ENCODE measurements at places on chromosomes 7 and 10.

- no peak for DNase-seq
Observed at GRCh38 chr7:37684927-37685326, 1.4 kb downstream of the GPR141 start.

GRCh38 chr10:24568042-24568441 is 155.6 kb downstream of the ARHGAP21 start:
- no peak for DNase-seq

GRCh38 chr7:107267138-107267537 is 98.3 kb downstream of the HBP1 start:
- DNase-seq = no peak

- no peak for DNase-seq
Observed at GRCh38 chr10:61385231-61386001, 67.8 kb downstream of the TMEM26 start.

DNA sequence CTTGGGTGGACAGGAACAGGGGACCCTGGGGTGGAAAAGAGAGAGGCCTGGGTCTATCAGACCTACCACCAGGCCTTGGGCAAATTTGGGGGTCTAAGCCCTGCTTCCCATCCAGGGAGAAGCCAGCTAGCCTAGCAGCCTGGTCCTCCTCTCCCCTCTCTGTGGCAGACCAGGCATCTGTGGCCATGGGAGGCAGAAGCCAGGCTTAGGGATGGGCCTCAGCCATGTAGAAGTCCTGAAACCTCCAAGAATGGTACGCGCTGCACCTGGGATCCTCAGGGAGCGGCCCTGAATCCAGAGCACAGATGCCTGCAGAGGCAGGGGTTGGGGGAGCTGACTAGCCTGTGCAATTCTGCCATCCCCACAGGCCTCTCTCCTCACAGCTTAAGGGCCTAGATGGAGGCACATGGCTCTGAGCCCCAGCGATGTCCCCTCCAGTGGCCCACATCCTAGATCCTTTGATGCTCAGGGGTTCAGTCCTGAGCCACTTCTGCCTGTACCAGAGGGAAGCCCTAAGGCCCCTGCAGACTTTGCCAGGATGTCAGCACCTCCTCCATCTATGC is 21.2 kb downstream of the GRID1 start:
- no peak for DNase-seq

DNA sequence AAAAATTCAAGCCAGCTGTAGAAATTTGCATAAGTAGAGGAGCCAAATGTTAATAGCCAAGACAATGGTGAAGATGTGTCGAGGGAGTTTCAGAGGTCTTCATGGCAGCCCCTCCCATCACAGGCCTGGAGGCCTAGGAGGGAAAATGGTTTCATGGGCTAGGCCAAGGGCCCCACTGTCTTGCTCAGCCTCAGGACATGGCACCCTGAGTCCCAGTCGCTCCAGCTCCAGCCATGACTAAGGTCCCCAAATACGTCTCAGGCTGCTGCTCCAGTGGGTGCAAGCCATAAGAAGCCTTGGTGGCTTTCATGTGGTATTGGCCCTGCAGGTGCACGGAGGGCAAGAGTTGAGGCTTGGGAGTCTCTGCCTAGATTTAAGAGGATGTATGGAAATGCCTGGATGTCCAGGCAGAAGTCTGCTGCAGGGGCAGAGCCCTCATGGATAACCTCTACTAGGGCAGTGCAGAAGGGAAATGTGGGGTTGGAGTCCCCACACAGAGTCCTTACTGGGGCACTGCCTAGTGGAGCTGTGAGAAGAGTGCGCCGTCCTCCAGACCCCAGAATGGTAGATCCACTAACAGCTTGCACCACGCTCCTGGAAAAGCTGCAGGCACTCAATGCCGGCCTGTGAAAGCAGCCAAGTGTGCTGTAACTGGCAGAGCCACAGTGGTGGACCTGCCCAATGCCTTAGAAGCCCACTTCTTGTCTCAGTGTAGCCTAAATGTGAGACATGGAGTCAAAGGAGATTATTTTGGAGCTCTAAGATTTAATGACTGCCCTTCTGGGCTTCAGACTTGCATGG is 19.2 kb downstream of the TBATA start:
- no peak for DNase-seq

DNA sequence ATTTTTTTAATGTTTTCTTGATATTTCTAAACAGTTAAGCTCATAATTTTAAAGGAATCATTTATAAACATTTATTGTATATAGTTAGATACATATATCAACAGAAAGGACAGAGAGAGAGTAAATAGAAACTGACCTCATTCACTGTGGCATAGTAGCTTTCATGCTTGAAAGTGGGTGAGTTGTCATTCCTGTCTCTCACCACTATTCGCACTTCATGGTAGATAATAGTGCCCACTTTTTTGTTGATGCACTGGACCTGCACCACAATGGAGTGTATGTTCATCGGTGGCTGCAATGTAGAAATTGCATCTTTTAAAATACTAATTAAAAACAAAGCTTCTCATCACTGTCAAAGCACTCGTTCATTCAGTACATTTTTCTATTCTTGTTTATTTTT is 432.0 kb downstream of the PCDH15 start:
- DNase-seq = no peak

- DNase-seq = no peak
Observed at GRCh38 chr7:81618396-81619014, 151.3 kb downstream of the HGF start.

DNA sequence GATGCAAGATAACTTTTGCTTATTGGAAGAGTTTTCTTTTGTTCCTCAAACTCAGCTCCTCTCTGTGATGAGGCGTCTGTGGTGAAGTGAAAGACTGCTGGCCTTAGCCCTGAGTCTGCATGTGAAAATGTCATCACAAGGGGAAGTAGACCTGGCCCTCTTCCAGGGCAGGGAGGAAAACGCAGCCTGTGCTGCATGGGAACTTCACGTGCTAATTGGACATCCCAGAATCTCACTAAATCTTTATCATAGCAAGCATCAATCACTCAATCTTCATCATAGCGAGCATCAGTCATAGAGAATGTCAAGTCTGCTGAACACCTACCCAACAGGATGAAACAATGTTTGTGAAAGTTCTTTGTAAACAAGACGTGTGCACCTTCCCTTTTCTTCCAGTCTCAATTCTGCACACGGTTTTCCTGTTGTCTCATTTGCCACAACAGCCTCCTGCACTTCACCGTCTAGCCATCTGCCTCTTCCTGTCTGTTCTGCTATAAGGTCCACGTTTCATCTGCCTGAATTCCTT is 314.6 kb downstream of the FRMD4A start:
- no peak for DNase-seq

DNA sequence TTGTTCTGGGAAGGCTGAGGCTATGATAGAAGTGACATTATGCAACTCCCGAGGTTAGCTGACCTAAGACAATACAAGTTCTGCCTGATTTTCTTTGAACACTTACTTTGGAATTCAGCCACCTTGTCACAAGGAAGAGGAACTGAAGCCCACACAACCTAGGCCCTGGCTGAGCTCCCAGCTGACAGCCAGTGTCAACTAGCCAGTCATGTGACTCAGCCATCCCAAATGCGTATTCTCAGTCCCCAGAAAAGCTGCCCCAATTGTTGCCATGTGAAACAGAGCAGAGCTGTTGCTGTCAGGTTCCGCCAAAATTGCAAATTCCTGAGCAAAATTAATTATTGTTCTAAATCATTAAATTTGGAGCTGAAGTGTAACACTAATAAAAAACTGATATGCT is 1010.0 kb downstream of the XPNPEP1 start:
- no peak for DNase-seq

DNA sequence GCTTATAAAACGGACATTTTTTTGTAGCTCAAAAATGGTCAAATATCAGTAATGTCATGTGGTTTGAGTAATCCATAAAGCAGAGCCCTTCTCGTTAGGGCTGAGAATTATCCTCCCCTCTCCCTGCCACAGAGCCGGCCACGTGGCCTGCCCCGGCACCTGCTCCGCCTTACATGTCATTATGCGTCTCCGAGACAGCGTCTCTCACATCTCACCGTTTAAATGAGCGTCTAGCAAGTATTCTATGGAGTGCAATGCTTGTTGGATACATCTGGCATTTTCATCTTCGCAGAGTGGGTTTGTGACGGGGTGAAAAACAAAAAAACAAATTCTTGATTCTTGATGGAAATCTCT is 86.1 kb downstream of the CUX1 start:
- no peak for DNase-seq

GRCh38 chr10:70078329-70078728 is 25.7 kb downstream of the MACROH2A2 start:
- no peak for DNase-seq

- DNase-seq = no peak
Observed at GRCh38 chr7:46786221-46786954, 795.5 kb downstream of the TNS3 start.

DNA sequence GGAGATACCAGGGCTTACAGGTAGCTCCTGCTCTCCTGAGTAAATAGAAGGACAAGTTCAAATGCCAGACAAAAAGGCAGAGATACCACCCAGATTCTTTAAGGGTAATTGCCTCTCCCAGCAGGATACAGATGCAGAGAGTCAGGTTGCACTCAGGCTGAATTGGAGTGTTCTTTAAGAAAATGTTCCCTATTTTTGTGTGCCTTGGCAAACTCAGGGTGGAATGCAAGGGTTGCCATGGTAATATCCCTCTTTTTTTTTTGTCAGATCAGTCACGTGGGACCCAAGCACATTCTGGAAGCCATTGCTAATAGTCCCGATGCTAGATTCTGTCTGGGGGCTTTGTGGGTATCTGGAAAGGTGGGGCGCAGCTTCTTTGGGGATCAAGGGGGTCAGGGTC is 628.0 kb downstream of the CALN1 start:
- no peak for DNase-seq

- no peak for DNase-seq
Observed at GRCh38 chr7:98250789-98251188, 1.2 kb downstream of the TECPR1 start.

- no peak for DNase-seq
Observed at GRCh38 chr10:63666836-63667383, 145.7 kb downstream of the REEP3 start.

- DNase-seq = no peak
Observed at GRCh38 chr10:114064151-114065048, 20.7 kb downstream of the ADRB1 start.

- no peak for DNase-seq
Observed at GRCh38 chr10:22622242-22622806, 92.1 kb downstream of the PIP4K2A start.

DNA sequence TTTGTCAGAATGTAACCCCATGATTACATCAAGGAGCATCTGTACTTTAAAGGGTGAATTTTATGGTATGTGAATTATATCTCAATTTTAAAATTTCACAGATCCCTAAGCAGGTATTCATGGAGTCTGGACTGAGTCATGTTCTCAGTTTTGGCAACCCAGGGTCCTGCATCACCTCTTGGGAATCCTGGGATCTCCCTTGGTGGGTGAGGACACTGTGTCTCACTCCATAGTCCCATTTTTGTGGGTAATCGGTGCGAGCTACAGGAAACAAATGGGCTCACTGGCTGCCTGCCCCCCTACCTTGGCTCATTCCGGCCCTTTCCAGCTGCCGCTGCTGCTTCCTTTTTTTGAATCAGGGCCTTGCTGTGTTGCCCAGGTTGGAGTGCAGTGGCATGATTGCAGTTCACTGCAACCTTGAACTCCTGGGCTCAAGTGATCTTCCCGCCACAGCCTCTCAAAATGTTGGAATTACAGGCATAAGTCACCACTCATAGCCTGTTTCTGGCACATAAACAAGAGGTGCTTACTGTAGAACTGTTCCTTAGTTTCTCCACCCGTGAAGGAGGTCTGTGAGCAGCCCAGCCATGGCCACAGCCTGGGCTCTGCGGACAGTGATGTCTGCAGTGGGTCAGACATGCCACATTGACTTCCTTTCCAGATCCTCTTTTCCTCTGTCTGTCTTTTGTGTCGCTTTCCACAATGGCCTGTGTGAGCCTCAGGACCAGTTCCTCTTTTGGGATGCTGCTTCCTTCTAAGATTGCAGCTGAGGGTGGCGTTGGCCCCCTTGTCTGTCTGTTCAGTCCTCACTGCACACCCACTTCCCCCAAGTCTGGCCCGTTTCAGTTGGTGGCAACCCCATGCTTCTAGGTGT is 14.5 kb downstream of the PALD1 start:
- DNase-seq = no peak

GRCh38 chr10:91023700-91024398 is 103.0 kb upstream of the ANKRD1 start:
- no peak for DNase-seq

DNA sequence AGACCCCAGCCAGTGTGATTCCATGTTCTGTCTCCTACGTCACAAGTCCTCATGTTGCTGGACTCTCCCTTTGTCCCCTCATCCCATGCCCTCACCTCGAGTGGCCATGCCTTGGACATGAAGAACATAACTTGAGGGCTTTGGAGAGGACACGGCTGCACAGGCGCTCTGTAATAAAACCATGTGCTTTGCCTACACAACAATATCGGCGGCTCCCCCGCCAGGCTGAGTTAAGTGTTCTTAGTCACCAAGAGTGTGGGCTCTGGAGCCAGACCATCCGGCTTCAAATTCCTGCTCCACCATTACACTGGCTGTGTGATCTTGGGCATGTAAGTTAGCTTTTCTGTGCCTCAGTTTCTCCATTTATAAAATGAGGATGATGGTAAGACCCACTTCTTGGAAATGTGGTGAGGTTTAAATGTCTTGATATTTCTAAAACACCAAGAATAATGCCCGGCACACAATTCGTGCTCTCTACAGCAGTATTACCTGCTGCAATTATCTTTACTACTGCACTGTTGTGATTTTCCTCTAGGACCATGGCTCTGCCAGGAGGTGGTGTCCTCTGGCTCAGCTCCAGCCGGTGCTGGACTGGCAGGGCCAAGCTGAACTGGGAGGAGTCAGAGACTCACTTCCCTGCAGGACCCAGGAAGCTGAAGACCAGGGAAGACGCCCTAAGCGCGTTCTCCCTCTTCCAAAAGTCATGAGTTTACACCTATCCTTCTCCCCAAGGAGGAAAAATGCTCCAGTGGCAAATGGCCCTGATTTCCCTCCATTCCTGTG is 15.7 kb downstream of the SLIT1 start:
- no peak for DNase-seq

DNA sequence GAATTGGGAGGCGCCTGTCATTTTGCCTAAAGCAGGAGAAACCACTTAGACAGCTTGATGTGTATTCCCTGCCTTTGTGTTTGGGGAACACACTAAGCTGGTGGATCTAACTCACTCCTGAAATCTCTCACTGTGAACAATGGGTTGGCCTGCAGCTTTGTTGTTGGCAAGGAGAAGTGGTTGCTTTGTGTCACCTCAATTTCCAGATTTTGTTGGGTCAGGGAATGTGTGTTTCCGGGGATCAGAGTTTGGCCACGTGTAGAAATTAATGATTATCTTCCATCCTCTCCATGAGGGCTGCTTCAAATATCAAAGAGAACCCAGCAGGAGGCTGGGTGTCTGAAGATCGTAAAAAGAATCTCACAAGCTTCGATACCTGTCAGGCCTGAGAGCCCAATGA is 27.8 kb downstream of the A1CF start:
- DNase-seq = no peak

GRCh38 chr10:105968666-105969065 is 1195.8 kb downstream of the SORCS1 start:
- DNase-seq = no peak

DNA sequence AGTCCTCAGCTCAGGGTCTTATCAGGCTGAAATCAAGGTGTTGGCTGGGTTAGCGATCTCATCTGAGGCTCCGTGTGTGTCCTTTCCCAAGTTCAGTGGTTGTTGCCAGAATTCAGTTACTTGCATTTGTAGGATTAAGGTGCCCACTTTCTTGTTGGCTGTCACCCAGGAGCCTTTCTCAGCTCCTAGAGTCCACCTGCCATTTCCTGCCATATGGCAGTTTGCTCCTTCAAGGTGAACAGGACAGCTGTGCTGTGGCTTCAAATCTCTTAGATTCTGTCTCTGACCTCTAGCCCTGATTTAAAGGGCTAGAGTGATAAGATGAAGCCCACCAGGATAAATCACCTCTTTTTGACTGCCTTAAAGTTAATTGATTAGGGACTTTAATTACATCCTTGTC is 1.0 kb upstream of the HIF1AN start:
- no peak for DNase-seq

All from activated CD8-positive, alpha-beta memory T cell treated with anti-CD3 and anti-CD28 coated beads for 1 hour (primary cell).